ENCODE measurements at places on chromosomes 12 and 14.

DNA sequence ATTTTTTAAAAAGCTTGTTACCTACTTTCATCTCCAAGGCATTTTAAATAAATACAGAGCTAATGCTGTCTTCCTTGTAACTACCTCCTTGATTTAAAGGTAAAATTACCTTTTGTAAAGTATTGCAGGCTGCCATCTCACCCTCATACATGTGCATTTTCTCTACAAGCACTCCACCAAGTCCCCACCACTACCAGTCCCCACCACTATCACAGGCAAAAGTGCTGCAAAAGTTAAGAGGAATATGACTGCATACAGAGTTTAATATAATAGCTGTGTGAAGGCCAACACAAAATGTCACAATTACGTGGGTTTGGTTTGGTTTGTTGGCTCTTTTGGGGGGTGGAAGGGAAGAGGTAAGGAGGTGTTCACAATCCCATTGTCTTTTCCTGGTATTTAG is 9.6 kb downstream of the SIX1 start:
- no peak for DNase-seq

DNA sequence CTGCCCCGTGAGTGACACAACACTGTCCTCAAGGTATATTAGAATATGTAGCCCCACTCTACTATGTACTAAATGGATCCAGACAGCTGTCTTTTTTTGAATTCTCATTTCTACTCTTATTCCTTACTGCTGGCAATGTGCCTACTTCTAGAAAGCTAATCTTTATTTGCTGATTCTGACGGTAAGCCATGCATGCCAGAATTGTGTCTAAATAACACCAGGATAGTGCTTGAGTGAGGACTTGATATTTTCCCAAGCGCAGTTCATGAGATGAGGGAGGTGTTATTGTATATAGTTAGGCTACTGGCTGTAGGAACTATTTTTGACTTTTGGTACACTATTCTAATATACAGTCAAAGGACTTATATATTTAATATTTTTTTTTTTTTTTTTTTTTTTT is 316.2 kb upstream of the NAV3 start:
- no peak for DNase-seq

GRCh38 chr12:41893491-41893890 is 251.2 kb downstream of the GXYLT1 start:
- no peak for DNase-seq

- DNase-seq = peak; percentile 58
Measured at GRCh38 chr14:93892923-93893558, 34.1 kb upstream of the FAM181A start.

DNA sequence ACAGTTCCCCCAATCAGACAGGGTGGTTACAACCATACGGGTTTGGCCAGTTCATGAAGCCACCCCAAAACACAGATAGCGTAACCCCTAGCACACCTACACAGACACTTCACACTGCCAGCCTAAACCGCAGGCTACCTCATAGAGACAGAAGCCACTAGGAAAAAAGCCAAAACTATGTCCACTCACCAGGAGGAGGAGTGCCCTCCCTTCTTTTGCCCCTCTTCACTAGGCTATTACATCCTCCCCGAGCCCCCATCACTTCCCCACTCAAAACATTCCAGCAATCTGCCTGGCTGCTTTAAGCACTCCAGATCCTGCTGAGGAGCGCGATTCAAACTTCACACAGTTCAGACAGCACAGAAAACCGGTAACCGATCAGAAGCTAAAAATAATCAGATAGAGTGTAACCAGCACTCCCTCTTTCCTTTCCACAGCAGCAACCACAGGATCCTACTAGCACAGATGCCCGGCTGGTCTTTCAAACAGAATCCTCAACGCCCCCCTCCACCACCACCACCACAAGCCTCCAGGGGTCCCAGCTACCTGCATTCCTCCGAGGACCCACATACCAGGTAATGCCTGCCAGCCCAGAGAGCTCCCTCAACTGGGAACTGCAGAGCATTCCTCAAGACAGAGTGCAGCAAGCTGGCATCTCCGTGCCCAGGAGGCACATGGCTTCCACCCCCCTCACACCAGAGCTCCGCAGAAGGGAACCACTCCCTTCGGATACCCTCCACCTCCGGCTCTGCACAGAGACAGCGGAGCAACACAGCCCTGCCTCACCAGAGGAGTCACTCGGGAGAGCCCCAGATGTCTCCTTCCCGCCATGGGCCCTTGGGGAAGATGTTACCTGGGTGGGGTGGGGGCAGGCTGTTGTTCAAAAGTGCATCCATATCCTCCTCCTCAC is 1.5 kb downstream of the CHD4 start:
- peak; percentile 36 for DNase-seq

DNA sequence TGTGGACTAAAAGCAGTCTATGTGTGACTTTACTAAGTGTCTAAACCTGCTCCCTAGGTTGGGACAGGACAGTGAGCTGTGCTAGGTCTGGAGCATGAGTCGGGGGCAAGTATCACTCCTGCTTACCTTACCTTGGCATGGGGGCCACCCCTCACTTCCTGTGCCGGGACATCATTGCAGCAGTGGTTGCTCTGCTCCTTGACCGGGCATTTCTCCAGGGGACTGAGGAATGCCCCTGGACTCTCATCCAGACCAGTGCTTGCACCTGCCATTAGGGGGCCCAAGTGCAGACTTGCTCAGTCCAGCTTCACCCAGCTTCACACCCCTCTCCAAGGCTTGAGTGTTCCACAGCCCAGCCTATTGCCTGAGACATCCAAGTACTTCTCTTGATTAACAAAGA is 84.7 kb upstream of the NELL2 start:
- DNase-seq = no peak

DNA sequence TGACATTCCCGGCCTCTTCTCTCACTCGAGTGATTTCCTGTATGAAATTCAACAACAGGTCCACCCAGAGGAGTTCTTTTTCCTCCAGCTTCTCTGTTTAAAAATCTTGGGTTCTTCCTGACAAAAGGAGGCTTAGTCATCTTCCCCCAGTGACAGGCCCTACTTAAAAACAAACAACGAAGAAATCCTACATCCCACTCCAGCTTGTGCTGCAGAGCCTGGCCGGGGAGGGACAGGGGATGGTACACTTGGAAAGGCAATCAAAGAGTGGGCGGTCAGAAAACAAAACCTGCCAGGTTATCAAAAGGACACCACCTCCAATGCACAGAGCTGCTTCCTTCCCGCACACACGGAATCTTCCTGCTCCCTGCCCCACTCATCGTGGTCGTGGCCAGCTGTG is 101.3 kb downstream of the CACNA1C start:
- no peak for DNase-seq

DNA sequence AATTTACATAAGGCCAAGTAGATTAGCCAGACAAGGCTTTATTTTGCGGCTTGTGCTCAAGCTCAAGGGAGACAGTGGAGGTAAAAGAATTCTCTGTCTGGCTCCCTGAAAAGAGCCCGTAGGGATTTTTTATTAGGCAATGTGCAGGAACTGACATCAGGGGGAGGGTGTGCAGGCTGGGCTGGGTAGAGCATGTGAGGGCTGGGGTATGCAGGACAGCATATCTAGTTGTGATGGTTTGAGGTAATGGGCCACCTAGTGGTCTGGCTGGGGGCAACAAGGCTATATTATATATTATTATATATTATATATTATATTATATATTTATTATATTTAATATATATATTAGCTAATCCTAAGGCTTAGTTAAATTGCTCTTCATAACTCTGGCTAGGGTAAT is 102.1 kb downstream of the TMEM117 start:
- DNase-seq = peak; percentile 62

DNA sequence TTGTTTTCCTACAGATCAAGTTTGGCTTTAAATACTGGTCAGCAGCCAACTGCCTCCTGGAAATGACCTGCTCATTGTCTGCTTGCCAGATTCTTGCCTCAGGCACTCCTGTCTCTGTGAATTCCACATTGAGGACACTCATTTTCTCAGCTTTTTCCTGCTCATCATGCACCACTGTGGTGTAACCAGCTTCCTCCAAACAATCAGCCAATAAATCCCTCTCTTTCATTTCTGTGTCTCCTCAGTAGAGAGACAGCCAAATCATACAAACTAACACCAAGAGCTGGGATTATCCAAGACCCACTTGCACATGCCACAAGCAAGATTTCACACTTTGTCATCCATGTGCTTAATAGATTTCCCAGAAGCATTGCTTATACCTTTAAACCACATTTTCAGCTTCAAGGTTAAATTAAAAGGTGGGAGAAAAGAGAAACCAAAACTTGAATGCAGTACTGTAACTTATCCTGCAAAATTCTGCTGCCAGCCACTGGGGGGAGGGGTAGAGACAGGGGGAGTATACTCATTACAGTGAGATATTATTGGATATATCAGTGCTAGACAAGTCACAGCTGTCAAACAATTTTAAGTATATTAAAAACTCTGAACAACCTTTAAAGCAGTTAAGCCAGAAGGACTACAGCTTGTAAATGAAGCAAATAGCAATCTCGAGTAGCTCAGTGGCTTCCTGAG is 105.0 kb downstream of the PPP2R5E start:
- peak; percentile 15 for DNase-seq

GRCh38 chr12:48786591-48787544 is 2.0 kb downstream of the ADCY6 start:
- no peak for DNase-seq

DNA sequence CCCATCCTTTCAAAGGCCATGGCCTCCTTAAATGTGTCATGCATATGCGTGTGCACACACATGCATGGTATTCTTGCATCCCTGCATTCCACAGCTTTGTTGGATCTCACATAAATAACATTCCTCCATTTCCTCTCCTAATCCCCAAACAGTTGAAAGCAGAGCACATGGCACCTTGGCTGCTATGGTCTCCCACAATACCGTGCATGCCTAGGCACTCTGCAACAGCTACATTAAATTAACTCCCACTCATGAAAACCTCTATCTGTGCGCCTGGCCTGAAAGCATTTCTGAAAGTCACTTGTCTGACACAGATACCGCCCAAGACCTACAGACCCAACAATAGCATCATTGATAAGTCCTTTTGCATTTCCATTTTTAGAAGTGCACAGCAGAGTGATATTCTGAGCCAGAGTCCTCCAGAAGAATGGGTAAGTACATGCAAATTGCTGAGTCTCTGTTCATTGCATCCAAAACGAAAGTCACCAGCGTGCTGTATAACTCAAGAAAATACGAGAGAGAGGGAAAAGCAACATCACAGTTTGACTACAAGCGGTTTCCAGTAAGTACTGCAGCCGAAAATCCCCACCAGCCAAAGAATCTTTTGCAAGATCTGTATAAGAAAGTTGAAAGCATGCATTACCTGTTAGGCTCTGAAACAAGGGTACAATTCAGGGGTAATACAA is 436 bp downstream of the ASB2 start:
- DNase-seq = no peak

DNA sequence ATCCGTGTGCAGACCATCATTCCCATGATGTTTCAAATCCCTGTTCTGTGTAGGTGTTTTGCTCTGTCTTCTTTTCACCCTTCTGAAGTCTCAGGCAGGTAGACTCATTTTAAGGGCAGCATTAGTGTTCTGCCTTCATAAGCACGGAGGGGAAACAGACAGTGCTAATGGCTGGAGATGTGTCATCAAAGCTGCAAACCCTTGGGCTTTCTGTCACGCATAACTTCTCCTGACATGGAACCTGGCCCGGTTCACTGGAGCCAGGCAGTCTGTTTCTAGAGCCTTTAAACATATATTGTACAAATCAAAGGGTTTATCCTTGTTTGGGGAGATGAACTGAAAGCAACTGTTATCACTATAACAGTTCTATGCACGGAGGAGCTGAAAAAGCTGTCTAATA is 141.4 kb downstream of the TMEM132D start:
- DNase-seq = no peak

GRCh38 chr12:69254046-69254445 is 14.7 kb downstream of the CPSF6 start:
- peak; percentile 76 for DNase-seq

GRCh38 chr12:48977290-48978281 is 536 bp upstream of the WNT1 start:
- DNase-seq = peak; percentile 77

DNA sequence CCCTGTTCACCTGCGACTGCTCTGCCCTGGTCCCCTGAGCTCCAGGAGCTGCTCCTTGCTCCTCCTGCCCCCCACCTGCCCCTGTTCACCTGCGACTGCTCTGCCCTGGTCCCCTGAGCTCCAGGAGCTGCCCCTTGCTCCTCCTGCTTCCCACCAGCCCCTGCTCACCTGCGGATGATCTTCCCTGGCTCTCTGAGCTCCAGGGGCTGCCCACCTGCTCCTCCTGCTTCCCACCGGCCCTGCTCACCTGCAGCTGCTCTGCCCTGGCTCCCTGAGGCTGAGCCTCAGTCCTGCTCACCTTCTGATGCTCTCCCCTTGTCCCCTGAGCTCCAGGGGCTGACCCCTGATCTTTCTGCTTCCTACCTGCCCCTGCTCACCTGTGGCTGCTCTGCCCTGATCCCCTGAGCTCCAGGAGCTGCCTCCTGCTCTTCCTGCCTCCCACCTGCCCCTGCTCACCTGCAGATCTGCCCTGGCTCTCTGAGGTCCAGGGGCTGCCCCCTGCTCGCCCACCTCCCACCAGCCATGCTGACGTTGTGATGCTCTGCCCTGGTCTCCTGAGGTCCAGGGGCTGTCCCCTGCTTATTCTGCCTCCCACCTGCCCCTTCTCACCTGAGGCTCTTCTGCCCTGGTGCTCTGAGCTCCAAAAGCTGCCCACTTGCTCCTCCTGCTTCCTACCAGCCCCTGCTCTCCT is 219.2 kb downstream of the TMEM121 start:
- DNase-seq = no peak

DNA sequence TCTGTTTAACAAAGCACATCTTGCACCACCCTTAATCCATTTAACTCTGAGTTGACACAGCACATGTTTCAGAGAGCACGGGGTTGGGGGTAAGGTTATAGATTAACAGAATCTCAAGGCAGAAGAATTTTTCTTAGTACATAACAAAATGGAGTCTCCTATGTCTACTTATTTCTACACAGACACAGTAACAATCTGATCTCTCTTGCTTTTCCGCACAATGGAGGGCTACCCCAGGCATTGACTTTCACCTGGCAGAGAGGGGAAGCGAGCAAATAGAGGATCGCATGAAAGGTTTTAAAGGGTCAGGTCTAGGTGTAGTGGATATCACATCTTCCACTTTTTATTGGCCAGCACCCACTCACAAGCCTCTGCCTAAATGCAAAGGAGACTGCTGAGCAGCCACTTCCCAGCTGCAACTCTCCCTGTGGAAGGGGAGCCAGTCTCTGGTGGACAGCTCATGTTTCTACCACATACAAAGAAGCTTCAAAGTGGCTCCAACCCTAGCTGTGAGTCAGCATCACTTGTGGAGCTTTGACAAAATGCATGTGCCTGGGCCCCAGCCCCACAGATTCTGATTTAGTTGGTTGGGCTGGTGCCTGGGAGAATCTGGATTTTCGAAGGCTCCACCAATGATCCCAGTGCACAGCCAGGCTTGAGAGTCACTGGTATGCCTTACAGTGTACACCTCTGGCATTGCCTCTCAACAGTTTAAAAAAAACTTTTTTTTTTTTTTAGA is 7.2 kb upstream of the FNTB start:
- DNase-seq = no peak

- no peak for DNase-seq
Measured at GRCh38 chr12:14834509-14834908, 8.8 kb downstream of the ART4 start.

- peak; percentile 32 for DNase-seq
Measured at GRCh38 chr12:114241973-114242434, 163.9 kb downstream of the TBX5 start.

GRCh38 chr12:13404631-13405473 is 208.3 kb downstream of the EMP1 start:
- no peak for DNase-seq

Data from NB4 (cell line).